ENCODE measurements at places on chromosomes 5 and 9.

DNA sequence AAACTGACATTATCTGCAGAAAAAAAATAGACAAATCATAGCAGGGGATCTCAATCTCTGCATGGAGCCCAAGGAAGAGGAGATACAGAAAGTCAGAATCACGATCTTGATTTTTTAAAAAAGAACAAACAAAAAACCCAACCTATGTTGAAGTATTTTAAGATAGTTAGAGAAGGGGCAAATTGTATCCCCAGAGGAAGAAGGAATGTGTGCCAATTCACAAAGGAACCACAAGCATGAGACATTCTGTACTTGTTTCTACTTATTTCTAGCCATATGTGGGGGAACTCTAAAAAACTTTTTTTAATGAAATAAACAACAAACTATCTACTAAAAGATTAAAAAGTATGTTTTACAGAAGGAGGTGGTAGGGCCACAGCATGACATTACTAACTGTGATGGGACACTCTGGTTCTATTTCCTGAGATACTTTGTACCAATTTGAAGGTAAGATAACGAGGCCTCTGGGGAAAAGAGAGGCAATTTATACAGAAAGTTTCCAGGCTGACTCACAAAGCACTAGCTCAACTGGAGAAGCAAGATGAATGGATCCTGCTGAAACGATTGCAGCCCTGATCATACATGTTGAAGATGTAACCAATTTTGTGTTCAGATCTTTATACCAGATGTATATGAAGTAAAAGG is 22.5 kb downstream of the RANBP3L start:
- DNase-seq: no peak

DNA sequence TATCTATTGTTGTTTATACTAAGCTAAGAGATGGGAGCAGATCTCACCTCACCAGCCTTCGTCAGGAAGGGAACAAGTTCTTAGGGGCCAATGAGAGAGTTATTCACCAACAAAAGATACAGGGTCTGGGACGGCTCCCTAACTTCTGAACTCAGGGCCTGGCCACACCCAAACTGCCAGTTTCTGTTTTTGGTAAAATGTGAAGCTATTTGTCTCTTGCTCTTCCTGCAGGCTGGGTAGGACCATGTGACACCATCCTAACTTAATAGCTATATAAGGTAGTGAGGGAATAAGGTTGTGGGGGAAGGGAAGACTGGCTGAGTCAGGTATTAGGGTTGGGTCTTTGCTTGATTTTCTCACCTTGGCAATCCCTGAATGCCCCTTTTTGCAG is 480.5 kb downstream of the KDM4C start:
- DNase-seq: no peak

GRCh38 chr5:124736805-124737188 is 9.6 kb downstream of the ZNF608 start:
- DNase-seq: no peak

- peak; percentile 58 for DNase-seq
These were observed 314.4 kb downstream of the GADD45G start for GRCh38 chr9:89919171-89919681.

DNA sequence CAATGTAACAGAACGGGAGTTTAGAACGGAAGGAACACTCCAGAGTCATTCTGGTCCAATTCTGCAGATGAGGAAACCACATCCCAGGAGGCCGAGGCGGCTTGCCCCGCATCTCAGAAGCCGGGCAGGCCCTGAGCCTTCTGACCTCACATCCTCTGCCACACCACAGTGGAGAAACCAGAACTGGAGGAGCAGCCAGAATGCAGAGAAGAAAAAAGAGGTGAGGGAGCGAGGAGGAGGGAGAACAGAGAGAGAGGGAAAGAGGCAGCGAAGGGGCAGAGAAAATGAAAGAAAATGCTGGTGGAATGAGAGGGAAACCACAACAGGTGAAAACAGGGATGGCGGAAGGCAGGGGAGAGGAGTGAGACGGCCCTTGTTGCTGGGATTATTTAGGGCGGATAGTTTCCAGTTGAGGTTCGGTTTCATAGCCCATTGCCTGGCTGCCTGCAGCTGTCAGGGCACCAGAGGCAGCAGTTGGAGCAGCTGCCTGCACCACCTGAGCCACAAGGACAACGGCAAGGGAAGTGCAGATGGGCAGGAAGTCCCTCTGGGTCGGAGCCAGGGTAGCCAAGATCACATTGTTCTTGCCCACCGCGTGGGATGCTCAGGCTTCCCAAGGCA is at the start of gene HMHB1:
Gene HMHB1, plus strand, starts transcription at position 77 of the 621 bp plus-strand sequence.
- no peak for DNase-seq

DNA sequence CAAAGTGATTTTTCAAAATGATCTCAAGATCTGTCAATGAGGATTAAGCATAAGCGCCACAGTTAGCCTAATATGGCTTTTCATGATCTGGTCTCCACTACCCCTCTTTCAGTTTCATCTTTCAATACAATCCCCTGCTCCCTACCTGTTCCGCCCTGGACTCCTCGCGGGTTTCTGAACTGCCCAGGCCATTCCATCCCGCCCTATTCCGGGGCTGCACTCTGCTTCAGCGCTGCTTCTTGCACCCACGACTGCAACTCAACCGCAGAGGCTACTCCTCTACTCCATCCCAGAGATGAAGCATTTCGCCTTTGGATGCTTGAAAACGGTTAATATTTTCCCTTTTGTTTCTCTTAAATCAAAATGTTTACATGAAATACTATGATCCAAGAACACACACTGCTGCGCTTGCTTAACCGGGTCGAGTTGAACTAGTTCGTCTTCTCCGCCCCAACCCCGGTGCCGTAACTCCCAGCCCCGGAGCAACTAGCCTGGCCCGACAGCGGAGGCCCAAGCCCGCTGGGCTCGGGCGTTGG is 716 bp upstream of the OTULIN start:
- DNase-seq: peak; percentile 36

DNA sequence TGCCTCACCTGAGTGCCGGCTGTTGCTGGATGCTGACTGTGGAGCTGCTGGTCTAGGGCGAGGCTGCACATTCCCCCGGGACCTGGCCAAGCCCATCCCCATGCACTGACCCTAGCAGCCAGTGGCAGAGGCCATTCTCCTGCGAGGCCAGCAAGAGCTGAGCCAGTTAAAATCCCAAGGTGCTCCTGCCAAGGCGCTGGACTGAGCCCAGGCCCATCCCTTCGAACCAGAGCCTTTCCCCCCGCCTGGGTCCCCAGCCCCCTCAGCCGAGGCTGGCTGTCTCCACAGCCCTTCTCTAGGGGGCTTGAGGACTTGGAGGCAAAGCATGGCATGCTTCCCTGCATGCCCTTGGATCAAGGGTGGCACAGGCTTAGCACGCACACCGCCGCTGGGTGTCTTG is 1.6 kb downstream of the ADAMTSL2 start:
- DNase-seq: no peak

DNA sequence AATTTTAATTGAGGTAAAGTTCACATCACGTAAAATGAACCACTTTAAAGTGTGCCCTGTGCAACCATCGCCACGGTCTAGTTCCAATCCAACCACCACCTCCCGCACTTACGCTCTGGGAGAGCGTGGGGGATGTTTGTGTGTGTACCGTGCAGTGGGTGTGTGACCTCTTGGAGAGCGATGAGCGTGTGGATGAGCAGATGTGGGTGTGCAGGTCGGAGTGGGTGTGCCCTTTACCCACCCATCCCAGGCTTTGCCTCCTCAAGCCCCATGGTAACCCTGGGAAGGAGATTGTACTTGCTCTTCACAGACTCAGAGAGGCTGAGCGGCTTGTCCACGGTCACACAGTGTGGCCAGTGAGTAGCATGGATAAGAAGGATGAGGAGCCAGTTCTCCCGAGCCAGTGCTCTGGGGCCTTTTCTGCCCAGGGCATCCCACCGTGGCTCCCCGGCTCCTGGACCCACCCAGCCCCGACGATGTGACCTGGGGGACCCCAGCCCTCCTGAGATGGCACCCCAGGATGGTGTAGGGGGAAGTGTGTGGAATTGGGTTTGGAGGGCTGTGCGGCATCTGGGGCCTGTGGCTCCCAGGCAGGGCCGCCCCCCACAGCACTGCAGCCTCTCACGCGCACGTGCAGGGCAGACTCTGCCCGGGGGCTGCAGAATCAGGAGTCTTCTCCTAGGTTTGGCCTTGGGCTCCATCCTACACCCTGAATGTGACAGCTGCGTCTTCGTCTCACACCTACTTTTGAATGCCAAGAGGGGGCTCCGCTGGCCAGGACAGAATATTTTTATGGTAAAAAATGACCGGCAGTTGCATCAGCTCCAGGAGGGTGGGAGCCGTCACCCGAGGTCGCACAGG is 13.6 kb downstream of the LHX3 start:
- no peak for DNase-seq

DNA sequence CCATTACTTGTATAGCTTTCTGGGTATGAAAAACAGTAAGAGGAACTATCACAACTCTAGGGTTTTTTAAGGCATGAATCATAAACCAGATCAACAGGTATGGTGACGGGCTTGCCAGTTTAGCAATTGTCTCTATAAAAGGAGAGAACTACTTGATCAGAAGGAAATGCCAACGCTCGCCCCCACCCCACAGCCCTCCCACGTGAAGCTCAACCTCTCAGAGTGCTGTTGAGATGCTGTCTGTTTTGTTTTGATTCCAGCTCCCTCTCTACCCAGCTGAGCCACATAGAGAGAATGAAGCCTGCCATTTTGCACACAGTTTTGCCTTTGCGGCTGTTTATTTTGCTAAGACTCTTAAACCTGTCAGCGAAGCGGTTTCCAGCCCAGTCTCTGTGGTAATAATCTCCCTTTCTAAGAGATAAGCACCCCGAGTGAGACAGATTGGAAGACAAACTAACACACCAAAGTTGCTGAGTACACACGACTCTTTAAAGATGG is 257.9 kb upstream of the ANKRD55 start:
- peak; percentile 21 for DNase-seq

- no peak for DNase-seq
These were observed 176.4 kb downstream of the KIF4B start for GRCh38 chr5:155189981-155190380.

GRCh38 chr5:41413074-41413473 is 97.3 kb downstream of the PLCXD3 start:
- no peak for DNase-seq

- no peak for DNase-seq
These were observed 44.0 kb upstream of the LIFR start for GRCh38 chr5:38600329-38601045.

GRCh38 chr9:33924978-33925797 is 108.2 kb downstream of the UBE2R2 start:
- peak; percentile 23 for DNase-seq

- no peak for DNase-seq
These were observed 131.0 kb upstream of the VCAN start for GRCh38 chr5:83340511-83340918.

GRCh38 chr5:82197550-82197949 is 80.6 kb downstream of the RPS23 start:
- DNase-seq: no peak

DNA sequence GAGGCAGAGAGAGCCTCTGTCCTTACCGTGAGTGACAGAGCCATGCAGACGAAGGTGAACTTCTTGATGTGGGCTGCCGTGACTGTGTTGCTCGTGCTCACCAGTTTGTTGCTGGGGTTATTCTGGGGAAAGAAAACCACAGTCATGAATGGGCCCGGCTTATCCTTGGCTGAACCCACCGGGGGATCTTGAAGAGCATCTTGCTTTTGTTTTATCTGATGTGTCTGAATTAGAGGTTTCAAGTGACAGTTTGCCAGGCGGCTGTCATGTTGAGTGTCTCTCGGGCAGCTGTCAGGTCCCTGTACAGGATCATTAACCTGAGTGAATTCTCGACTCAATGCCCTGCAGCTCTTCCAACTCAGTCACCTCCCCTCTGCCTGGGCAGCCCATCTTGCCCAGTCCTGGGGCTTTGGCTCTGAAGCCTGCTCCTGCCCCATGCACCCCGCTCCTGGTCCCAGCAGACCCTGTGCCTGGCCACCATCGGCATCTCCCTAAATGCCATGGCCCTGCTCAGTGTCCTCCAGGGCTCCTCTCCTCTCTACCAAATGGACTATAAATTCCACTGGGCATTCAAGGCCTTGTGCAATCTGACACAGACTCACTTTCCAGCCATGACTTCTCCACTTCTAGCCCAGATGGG is 77.4 kb downstream of the OTULIN start:
- DNase-seq: no peak

- no peak for DNase-seq
These were observed 74.3 kb downstream of the LMX1B start for GRCh38 chr9:126687930-126688461.

Data from stimulated activated naive CD8-positive, alpha-beta T cell treated with anti-CD3 and anti-CD28 coated beads, Interleukin-15, Interleukin-2, amounts not matched to agents 100 U/mL and 50 U/mL, for 24 hours (primary cell).